Amniotic stem cell (primary cell): ENCODE measurements at places on chromosomes 4 and X.

DNA sequence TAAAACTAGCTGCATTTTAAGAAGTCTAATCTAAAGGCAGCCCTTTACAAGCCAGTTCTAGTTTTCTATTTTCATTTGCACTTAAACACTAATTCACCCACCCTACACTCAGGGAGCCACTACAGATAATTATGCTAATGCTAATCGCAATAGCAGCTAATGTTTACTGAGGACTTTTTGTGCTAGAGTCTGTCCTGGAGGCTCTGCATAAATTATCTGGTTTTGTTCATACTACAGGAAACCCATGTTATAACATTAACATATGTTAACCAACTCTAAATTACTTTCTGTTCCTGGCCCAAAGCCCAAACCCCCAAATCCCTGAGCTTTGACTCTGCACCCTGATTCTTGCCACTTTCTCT, 480 bp upstream of the RADX start:
- DNase-seq = no peak

GRCh38 chr4:38366456-38366855, 297.5 kb upstream of the KLF3 start:
- no peak for DNase-seq

GRCh38 chr4:158704274-158704673, 18.9 kb downstream of the PPID start:
- no peak for DNase-seq

GRCh38 chrX:16834806-16835205, 35.4 kb downstream of the RBBP7 start:
- no peak for DNase-seq

GRCh38 chr4:173883821-173884220, 353.8 kb upstream of the HAND2 start:
- DNase-seq = no peak

DNA sequence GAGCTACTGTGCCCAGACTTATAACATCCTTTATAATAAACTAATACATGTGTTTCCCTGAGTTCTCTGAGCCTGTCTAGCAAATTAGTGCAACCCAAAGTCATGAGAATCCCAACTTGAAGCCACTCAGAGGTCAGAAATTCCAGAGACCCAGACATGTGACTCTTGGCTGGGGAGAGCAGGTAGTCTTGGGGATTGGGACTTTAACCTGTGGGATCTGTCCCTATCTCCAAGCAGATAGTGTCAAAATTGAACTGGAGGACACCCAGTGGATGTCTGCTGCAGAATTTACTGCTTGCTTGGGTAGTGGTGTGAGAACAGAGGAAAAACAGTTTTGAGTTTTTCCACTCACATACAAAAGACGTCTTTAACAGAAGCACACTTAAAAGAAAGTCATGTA, 26.4 kb downstream of the ELOVL6 start:
- DNase-seq = no peak

DNA sequence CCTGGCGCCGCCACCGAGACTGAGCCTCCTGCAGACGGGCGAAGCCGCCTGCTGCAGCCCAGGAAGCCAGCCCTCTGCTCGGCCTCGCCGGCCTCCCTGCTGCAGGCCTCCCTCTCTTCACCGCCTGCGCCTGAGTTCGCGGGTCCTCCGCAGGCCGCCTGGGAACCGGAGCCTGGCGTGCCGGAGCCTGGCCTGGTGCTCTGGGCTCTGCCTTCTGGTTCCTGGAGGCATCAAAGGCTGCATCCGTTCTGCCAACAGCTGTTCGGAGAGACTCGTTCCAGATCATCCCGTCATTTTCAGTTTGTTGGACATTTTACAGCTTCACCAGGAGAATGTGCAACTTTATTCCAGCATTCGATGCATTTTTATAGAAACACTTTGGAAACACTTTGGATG, 178.0 kb downstream of the DCLK2 start:
- DNase-seq = no peak

GRCh38 chr4:99625369-99625768, 32.3 kb downstream of the C4orf54 start:
- no peak for DNase-seq

DNA sequence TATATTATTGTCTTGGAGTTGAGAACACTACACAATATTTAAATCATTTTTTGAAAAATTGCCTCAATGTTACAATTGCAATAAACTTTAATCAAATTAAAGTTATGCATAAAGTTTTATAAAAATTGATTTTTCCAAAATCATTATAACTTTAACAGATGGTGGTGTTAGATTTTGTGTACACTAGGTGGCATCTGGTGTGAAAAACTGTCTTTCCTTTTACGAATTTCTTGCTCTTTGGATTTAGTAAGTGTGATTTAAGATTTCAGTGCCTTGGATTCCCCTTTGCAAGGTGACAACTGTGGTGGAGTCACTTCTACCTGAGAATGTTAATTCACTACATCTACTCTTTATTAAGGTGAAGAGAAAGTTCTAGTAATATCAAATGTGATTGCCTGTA, 91.6 kb downstream of the AREG start:
- DNase-seq = no peak

DNA sequence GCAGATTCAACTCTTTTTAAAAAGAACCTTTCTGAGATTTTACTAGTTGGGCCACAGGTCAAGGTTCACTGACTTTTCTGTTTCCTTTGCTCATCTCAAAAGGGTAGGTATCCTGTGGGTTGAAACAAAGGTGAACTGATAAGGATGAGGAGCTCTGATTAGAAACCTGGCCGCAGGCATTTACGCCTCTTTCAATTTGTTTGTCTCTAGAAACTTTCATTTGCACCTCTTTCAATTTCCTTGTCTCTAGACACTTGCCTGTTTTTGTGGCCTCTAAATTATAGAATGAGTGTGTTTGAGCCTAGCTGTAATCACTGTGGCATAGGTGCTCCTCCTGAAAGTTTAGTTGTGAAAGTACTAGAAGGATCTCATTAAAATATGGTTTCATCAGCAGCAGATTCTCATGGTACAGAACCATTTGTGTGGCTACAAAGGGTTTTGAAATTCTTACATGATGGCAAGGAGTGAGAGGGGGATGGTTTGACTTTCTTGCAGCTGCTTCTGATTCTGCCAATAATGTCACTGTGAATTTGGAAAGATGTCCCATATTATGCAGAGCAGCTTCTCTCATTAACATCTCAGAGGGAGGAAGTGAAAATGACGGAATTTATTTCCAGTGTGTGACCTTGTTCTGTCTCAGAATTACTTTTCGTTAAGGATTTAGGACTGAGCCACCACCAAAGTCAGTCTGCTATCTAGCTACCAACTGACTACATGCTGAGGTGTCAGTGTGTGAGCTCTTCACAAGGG, 142.2 kb downstream of the SH2D1A start:
- DNase-seq = no peak

GRCh38 chrX:28550331-28550872, 36.8 kb upstream of the IL1RAPL1 start:
- no peak for DNase-seq

DNA sequence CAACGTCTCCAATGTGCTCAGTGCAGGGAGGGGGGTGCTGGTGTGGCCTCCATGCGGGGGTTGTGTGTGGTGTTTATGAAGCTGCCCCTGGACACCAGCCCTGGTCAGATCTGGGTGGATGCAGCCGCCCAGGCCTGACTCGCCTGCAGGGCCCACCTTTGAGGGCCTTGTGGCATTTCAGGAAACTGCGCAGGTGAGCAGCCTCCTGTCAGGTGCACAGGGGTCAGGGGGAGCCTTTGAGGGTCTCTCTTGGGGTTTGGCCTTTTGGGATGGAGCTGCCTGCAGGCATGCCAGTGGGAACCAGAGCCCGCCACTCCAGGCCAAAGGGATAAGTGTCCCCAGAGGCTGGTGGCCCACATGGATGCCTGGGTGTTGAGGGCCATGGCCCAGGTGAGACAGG, 45.4 kb downstream of the ADRA2C start:
- no peak for DNase-seq

GRCh38 chr4:151798678-151799416, 38.0 kb upstream of the GATB start:
- no peak for DNase-seq

DNA sequence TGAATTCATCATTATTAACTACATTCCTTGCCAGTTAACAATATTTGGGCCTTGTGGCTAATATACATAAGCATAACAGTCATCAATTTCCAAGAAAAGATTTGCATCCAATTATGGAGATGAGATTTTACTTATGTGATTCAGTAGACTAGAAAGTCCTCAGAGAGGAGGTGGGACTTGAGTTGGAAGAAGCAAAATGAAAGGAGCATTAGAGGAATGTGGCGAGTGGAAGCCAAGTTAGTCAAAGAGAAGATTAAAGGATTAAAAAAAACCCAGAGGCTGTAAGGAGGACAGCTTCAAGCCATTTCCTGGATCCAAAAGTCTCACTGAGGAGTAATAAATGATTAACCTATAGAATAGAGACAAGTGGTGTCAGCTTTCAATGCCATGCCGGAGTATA, 1099.4 kb upstream of the IGFBP7 start:
- DNase-seq = no peak

DNA sequence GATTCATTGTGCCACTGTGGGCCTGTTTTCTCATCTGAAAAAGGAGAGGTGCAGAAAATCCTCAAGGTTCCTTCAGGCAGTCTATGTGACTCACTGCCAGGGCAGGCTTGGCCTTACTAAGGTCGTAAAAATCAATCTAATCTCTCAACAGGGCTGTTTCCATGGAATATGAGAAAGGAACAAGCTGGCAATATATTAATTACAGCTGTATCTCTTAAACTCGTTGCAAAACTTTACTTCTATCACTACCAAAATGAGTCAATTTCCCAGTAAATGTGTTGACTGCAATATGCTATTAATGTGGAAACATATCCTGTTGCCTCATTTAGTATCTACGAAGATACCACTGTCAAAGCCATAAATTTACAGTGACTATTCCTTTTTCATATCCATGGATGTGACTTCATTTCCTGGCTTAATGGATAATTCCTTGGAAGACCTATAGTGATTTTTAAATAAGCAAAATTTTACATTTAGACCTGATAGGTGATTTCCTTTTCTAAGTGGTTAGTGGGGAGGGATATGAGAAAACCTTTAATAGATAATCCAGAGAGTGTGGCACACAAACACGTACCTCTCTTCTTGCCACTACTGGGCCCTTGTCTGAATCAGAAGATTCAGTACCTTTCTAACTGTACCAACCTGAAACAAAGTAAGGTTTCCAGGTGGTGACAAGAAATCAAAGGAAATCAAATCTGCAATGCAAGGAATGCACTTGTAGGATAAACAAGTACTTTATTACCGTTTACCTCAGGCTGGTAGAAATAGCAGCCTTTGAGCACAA, 127.4 kb upstream of the FTHL17 start:
- DNase-seq = no peak

DNA sequence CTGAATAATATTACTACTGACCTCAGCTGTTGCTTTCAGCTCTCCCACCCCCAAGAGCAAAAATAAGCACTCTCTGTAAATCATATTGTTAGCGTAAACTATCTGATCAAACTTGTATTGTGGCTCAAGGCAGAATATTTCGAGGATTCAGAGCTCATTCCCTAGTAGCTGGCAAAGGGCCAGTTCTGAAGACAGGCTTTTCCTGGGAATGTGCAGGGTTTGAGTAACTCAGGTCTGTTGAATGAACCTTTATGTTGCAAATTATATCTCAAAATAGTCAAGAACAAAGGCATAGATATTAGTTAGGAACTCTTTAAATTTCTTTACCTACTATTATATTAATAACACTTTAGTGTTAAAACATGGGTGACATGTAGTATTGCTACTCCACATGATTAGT, 454.9 kb downstream of the CCSER1 start:
- no peak for DNase-seq

- DNase-seq = no peak
Measured at GRCh38 chr4:1041147-1041935, 29.9 kb downstream of the FGFRL1 start.
